Cortex of kidney (tissue), 1 donor: ENCODE measurements at places on chromosomes 16 and 17.

DNA sequence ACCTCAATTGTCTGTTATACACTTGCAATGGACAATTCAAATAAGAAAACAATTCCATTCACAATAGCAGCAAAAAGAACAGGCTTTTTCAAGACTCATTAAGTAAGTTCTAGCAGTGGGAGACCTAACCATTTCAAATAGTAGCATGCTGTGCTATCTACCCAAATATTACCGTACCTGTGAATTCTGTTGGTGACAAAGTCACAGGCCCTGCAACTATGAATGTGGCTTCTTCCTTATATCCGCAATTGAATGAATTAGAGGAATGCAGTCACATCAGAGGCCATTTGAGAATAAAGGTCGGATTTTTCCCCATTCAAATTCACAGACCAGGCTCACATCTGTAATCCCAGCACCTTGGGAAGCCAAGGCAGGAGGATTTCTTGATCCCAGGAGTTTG is 800 bp upstream of the NME4 start:
- no peak for DNase-seq

DNA sequence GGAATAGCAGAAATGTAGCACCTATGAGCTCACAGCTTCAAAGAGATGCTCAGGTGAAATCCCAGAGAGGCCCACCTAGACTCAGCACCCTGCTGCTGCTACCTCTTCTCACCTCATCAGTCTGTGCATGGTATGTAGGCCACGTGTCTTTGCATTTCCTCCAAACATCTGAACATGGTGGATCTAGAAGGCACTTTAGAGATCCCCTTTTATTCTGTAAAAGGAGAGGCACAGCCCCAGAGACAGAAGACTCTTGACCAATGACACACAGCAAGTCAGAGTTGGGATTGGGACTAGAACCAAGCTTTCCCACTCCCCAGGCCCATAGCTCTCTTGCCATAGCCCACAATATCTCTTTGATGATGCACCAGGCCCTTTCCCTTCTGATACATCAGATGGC is 19.4 kb upstream of the NKD1 start:
- DNase-seq: no peak

- no peak for DNase-seq
Observed at GRCh38 chr16:48225456-48225855, 18.6 kb upstream of the LONP2 start.

GRCh38 chr17:41338961-41339485 is 11.6 kb downstream of the KRT33A start:
- DNase-seq: no peak

DNA sequence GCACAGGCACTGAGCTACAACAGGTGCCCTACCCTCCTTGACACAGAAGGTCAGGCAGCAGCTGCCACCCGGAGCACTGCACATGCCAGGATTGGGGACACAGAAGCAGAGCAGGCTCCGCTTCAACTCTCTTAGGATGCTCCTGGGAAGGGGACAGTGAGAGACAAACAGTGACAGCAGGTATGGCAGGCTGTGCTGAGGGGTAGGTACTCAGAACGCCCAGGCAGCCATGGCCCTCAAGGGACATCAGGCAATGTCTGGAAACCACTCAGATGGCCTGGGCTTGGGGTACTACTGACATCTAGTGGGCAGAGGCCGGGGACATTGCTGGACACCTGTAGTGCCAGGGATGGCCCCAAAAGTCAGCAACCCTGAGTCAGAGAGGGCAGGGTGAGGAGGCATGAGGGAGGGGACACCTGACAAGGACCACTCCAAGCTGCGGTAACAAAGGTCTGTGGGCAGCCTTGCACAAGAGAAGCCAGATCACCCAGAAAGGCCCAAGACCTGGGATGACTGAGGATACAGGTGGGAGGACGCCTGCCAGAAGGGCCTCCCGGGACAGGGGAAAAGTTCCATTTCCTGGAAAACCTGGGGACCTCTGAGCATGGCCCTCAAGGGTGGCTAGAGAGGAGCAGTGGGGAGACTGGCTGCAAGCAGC is 21.2 kb downstream of the PEMT start:
- DNase-seq: no peak

GRCh38 chr16:397135-397661 is at the start of gene NME4:
TSS of gene NME4 (plus strand) at chr16:397199. CDS start at chr16:397223, 24 bp downstream.
- DNase-seq: no peak

DNA sequence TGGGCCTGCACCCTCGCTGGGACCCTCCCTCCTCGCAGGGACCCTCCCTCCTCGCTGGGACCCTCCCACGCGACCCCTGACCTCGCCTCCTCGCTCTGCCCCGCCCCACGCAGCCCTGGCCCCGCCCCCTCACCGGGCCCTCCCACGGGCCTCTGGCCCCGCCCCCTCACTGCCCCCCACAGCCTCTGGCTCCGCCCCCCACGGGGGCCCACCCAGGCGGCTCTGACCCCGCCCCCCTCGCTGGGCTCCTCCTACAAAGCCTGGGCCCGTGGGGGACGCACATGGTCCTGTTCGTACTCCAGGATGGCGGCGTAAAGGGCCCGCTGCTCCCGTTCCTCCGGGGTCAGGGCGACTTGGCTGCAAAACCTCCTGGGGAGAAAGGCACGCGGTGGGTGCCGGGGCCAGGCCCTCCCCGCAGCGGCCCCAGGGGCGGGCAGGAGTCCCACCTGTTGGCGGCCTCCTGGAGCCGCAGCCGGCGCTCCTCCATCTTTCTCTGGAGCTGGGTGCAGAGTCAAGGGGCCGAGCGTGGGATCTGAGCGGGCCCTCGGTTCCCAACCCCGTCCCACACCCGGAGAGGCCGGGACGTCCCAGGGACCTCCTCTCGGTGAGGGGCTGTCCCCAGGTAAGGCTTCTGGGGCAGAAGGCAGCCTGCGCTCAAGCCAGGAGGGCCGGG is 9.0 kb downstream of the VPS9D1 start:
- no peak for DNase-seq

DNA sequence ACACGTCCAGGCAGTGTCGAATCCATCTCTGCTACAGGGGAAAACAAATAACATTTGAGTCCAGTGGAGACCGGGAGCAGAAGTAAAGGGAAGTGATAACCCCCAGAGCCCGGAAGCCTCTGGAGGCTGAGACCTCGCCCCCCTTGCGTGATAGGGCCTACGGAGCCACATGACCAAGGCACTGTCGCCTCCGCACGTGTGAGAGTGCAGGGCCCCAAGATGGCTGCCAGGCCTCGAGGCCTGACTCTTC is 7.2 kb upstream of the CD68 start:
- no peak for DNase-seq

- DNase-seq: no peak
Observed at GRCh38 chr17:17086585-17086984, 44.3 kb downstream of the MPRIP start.

DNA sequence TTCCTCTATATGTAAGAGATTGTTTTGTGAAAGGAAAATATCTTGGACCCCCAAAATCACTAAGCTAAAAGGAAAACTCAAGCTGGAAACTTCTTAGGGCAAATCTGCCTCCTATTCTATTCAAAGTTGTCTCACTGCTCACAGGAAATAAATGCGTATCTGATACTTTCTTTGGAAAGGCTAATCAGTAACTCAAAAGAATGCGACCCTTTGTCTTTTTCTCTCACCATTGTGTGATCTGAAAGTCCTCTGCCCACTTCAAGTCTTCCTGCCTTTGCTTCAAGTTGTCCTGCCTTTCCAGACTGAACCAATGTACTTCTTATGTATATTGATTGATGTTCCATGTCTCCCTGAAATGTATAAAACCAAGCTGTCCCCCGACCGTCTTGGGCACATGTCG is 157.3 kb downstream of the KIF2B start:
- DNase-seq: no peak

GRCh38 chr16:51666821-51667220 is 515.8 kb upstream of the SALL1 start:
- no peak for DNase-seq

- DNase-seq: no peak
Observed at GRCh38 chr16:17278988-17279387, 191.8 kb downstream of the XYLT1 start.

DNA sequence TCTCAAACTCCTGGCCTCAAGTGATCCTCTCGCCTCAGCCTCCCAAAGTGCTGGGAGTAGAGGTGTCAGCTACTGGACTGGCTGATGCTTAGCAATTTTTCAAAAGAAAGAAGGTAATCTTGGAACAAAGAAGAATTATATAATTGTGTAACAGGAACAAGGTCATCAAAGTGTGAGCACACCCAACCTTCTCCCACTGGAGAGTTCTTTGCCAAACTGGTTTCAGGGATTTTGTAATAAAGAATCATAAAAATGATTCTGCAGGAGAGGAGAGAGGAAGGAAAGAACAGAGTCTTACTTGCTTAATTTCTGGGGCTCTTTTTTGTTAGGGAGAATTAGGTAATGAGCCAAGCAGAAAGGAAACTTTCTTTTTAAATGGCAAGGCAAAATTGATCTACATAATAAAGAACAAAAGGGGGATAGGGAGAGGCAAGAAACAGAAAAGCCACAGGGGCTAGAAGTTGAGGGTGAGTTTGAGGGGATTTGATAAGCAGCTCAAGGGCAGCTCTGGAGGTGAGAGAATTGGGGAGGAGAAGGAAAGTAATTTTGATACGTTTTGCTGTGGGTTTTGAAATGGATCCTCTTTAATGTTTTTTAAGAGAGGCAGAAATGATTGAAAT is 21.3 kb downstream of the CHD9NB start:
- DNase-seq: no peak

DNA sequence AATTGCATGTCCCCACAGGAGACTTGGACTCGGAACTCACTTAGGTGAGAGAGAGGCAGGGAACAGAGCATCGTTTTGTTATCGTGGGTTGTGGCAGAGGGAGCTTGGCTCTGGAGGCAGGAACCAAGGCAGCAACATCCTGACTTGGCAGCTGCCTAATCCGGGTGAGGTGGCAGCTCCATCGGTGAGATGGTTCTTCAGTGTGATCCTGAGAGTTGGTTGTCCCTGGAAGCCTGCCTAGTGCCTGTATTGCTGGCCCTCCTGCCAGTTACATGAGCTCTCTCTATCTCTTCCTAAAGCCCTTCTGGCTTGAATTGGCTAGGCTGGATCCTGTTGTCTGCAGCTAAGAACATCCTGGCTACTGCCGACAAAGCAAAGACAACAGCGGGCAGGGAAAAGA is 19.9 kb upstream of the SEC14L1 start:
- DNase-seq: no peak

DNA sequence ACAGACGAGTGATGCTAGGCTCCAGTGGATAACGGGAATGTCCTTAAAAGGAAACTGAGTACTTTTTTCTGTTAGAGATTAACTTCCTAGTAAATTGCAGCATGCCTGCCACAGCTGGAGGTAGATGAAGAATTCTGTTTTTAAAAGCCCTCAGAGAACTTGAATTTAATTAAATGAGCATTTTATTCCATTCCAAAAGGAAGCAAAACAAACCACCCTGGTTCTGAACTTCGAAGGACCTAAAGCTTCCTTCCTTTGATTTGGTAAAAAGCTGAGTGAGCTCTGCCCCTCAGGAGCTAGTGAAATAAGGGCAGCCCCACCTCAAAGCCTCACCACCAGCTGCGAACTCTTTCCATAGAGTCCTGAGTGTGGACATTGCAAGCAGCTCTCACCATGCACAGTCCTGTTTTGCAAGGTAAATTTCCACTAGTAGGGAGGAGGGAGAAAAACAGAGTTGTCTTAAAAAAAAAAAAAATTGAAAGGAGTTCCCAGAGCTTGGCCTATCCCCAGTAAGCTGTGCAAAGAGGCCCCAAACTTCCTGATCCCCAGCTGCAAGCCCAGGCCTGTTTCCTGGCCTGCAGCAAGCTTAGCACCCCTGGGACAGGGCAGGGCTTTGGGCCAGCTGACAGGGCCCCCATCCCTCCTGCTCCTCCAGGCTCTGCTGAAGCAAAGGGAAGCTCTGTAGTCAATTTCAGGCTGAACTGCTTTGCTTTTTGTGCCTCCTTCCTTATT is 11.2 kb downstream of the CHD9NB start:
- DNase-seq: no peak

DNA sequence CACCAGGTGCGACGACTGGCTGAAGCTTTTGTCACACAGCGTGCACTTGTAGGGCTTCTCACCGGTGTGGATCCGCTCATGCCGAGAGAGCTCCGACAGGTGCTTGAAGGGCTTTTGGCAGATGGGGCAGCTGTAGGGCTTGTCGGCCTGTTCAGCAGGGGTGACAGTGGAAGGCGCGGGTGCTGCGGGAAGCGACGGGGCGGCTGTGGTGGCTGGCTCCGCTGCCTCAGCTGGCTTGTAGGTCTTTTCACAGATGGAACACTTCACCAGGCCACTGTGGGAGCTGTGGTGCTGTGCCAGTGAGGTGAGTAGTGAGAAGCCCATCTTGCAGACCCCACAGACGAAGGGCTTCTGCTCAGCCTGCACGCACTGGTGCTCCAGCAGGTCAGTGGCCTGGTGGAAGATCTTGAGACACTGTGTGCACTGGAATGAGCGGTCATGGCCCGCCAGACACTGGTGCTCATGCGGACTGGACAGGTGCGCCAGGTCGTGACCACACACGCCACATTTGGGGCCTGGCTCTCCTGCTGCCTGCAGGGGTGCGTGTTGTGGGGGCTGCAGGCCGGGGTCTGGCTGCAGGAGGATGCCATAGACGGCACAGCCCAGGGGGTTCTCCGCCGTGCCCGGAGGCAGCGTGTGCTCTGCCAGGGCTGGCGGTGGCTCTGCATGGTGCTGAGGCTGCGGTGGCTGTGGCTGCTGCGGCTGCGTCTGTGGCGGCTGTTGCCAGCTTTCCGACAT is 2.8 kb downstream of the ZNF319 start:
- DNase-seq: no peak

DNA sequence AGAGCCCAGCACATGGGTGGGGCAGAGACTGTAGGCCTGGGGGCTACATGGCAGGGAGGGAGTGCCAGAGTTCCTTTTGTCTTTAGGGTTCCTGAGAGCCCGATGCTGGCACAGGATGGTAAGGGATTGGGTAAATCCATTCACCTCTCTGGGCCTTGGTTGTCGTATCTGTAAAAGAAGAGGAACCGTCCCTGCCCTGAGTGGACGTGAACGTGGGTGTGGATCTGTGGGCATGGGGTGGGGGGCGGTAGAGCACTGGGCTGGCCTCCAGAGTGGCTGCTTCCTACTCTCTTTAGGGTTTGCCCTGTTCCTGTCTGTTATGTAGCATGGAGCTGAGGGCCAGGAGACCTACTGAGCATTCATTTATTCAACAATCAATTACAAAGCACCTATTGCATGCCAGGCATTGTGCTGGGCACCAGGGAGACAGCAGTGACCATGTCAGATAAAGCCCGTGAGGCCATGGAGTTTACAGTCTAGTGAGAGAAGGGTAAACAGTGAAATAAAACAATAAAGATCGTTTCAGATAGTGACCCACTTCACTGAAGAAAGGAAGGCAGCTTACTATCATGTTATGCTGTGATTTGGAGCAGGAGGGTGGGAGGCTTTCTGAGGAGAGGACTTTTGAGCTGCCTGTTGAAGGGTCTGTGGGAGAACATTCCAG is 13.1 kb upstream of the TCAP start:
- DNase-seq: no peak
